Stimulated activated CD8-positive, alpha-beta memory T cell treated with anti-CD3 and anti-CD28 coated beads, Interleukin-7, amount 100 ng/mL, for 1 hour (primary cell): ENCODE measurements at places on chromosomes 7 and 10.

- no peak for DNase-seq
Observed at GRCh38 chr10:5404208-5405041, at the start of gene TUBAL3. Gene TUBAL3, minus strand, starts transcription at chr10:5404828. Its CDS starts 36 bp downstream, at chr10:5404792.

DNA sequence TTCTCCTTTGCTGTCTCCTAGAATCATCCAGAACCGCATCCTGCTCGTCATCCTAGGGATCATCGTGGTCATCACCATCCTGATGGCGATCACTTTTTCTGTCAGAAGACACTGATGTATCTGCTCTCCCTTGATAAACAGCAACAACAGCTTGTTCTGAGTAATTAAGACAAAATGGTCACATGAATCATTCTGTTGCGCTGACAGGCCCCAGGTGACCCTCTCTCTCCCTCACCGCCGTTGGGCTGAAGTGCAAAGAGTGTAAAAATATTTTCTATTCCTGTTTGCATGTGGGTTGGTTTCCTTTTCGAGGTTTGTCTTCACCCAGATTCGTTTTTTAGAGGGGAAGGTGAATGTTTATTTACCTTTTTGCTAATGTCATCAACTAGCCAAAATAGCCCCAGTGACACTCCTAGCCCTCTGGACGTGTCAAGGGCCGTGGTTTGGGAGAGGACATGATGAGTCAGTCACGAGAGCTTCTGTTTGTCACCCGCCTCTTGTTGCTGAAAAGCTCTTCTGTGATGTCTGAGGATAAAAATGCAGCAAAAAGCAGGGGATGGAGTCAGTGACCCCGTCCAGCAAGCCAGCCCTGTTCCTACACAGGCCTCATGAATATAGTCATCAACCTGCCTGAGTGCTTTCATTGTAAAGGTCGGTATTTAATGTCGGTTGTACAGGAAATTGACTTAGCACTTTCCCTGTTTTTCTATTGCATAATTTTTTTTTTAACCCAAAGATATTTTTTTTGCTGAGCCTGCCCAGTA, 134.6 kb upstream of the TCF7L2 start:
- DNase-seq = no peak

- no peak for DNase-seq
Observed at GRCh38 chr7:45872116-45873034, 507 bp downstream of the CCDC201 start.

DNA sequence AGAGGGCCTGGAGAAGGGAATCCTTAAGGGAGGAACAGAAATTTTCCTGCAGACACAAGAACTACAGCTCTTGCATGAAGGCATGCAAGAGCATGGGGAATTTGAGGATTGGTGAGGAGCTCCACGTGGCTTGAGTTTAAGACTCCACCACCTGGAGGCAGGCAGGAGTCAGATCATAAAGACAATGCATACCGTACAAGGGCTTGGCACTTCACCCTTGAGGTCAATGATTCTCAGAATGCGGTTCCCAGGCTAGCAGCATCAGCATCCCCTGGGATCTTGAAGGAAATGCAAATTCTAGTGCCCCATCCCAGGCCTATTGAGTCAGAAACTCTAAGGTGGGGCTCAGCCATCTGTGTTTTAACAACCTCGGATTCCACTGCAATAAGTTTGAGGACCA, 143.8 kb downstream of the C7orf25 start:
- no peak for DNase-seq

GRCh38 chr10:49173853-49174252, 14.3 kb downstream of the TMEM273 start:
- DNase-seq = no peak

- no peak for DNase-seq
Observed at GRCh38 chr7:100169147-100169850, 882 bp upstream of the GAL3ST4 start.

- DNase-seq = no peak
Observed at GRCh38 chr10:60262647-60263126, 127.0 kb downstream of the ANK3 start.

DNA sequence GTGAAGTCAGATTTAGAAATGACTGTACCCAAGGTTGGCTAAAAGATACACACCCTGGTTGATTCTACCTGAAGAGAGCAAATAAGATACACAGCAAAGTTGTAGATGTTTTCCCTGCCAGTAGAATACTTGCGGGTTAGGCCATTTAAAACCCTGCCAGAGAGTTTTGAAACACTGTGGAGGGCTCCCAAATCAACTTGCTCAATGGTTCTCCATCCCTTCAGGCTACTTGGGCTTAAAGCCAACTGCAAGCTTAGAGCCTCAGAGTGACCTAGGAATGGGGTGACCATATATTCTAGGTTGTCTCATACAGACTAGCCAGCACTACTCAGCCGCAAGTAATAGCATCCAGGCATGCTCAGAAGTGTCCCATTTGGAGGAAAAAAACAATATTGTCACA, 10.0 kb downstream of the CAV1 start:
- no peak for DNase-seq

GRCh38 chr10:77641788-77642397, 4.3 kb upstream of the KCNMA1 start:
- DNase-seq = peak; percentile 22

DNA sequence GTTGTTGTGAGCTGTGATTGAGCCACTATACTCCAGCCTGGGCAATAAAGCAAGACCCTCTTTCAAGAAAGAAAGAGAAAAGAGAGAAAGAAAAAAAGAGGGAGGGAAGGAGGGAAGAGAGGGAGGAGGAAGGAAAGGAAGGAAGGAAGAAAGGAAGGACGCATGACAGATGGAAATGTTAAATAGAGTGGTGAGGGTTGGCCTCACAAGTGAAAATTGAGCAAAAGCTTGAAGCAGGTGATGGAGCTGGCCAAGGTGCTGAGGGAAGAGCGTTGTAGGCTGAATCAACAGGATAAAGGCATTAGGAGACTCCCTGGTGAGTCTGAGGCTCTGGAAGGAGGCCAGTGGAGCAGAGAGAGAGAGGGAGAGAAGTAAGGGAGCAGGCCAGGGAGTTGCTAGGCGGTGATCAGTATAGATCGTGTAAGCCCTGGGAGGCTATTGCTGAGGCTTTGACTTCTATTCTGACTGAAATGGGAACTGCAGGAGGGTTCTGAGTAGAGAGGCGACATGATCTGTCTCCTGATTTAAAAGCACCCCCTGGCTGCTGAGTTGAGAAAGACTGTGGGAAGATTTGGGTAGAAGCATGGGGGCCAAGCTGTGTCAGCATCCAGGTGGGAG, 26.5 kb upstream of the TMEM248 start:
- DNase-seq = no peak

GRCh38 chr10:109982123-109982522, 25.7 kb upstream of the ADD3 start:
- no peak for DNase-seq

- DNase-seq = no peak
Observed at GRCh38 chr7:36957620-36958019, 233.3 kb upstream of the AOAH start.

DNA sequence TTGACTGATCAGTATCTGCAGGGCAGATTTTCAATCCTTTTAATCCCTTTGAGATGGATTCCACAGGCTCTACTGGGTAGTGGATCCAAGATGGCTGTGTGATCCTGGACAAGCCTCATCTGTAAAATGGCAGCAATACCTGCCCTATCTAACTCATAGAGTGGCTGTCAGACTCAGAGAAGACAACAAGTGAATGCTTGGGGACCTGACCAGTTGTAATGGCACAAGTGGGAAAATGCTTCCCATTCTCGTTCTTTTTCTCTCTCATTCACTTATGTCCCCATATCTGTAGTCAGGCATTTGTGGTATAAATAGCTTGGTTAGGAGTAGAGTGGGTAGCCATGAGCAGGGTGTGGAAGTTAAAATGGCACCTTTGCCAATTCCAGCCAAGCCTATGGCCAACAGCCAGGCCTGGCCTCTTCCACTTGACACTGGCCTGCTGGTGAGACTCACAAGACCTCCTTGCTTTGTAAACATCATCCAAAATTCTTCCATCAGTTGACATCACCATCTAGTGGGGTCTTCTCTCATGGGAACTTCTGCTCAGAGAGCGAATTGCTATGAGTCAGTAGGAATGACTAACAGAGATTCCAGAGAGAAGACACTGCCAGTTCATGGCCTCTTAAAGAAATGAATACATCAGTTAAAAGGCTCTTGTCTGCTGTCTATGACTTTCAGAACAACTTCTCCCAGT, 150.1 kb downstream of the PLPP4 start:
- no peak for DNase-seq

DNA sequence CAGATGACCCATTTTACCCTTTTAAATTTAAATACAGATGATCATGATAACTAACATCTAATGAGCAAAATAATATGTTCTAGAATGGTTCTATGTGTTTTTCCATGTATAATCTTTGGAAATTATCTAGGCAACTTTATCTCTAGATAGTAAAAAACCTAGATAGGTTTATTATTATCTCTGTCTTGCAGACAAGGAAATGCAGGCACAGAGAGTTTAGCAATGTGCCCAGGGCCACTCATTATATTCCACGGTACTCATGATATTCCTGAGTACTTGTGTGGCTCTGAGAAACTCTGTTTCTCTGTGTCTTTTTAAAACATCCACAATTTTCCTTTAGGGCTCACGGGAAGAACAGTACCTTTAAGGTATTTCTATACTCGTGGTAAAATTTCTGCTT, 26.4 kb upstream of the SNX13 start:
- no peak for DNase-seq

GRCh38 chr10:1157615-1157933, 101.4 kb downstream of the WDR37 start:
- no peak for DNase-seq

- no peak for DNase-seq
Observed at GRCh38 chr7:35251606-35252310, 2.1 kb downstream of the TBX20 start.

GRCh38 chr7:90188281-90188680, 23.3 kb upstream of the STEAP2 start:
- no peak for DNase-seq

DNA sequence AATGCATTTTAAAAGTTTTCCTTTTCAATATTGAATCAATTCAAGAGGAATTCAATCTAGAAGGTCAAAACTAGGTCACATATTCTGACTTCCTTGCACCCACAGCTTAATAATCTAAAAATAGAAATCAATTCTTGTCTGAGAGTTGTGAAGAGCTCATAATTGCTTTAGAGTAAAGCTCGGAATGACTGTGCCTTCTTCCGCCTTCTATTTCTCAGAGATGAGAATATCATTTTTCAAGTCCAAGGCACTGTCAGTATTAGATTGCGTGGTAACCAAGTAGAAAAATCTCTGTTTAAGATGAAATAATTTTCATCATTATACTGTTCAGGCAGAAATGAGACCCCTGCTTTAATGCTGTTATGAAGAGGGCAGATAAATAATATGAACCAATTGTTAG, 272.2 kb upstream of the NFE2L3 start:
- DNase-seq = no peak

- DNase-seq = no peak
Observed at GRCh38 chr7:113731571-113731970, 187.2 kb downstream of the PPP1R3A start.

GRCh38 chr7:43119371-43120075, 7.1 kb downstream of the HECW1 start:
- no peak for DNase-seq

- no peak for DNase-seq
Observed at GRCh38 chr10:11757454-11757820, 15.3 kb downstream of the ECHDC3 start.

- DNase-seq = no peak
Observed at GRCh38 chr7:135825406-135825805, 76.8 kb upstream of the FAM180A start.

DNA sequence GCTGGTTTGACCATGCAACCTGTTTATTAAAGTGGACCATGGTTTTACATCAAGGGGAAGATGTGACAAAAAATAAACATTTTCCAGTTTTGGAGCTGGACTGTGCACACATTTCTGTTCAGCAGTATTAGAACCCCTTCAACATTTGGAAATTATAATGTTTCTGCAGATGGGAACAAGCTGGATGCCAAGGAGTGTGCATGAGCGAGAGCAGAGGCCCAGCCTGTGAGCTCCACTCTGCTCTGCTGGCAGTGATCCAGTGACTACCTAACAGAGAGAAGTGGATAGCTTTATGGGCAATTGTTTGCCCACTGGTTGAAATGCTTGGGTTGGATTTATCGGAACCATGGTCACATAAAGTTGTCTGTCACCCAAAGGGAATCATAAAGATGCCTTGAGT, 456.7 kb downstream of the NRG3 start:
- no peak for DNase-seq

GRCh38 chr10:98260752-98261151, 7.2 kb downstream of the LOXL4 start:
- no peak for DNase-seq

DNA sequence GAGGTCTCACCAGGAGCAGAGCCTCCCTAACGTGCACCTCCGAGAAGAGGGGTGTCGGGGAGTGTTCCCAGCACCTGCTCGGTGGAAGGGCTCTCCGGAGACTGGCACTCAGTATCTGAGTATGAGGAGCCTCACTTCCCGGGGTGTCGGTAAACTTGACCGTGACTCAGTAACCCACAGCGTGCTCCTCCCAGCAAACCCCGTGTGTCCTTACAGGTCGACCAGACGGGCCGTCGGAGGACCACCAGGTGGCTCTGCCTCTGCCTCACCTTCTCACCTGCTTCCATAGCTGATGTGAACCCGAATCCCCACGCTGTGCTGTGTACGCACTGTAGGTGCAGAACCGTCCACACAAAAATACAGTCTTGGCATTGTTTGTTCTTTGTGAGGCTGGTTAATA, 29.0 kb upstream of the KNDC1 start:
- no peak for DNase-seq

DNA sequence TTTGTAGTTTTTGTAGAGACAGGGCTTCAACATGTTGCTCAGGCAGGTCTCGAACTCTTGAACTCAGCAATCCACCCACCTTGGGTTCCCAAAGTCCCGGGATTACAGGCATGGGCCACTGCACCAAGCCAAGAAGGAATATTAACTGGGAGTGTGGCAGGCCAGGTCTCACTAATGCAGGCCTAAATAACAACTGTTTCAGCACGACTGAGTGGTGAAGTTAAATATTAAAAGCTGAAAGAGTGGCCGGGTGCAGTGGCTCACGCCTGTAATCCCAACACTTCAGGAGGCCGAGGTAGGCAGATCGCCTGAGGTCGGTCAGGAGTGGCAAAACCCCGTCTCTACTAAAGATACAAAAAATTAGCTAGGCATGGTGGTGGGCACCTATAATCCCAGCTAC, 21.1 kb downstream of the CHUK start:
- no peak for DNase-seq

- DNase-seq = no peak
Observed at GRCh38 chr7:91041901-91042484, 222.2 kb upstream of the FZD1 start.

DNA sequence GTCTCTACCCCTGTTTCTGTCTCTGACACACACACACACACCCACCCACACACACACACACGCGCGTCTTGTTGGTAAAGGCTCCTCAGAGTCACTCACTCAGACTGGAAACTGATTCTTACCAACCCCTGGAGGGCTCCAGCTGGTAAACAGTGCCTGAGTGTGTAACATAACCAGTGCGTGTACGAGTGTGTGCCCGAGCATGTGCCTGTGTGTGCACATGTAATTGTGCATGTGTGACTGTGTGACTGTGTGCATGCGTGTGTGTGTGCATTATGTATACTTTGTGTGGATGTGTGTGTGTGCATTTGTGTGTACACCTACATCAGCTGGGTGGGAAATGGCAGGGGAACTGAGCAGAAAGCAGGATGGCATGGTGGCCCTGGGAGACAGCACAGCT, 317.1 kb downstream of the WDR37 start:
- no peak for DNase-seq
